ENCODE measurements at places on chromosomes 7 and 10.

DNA sequence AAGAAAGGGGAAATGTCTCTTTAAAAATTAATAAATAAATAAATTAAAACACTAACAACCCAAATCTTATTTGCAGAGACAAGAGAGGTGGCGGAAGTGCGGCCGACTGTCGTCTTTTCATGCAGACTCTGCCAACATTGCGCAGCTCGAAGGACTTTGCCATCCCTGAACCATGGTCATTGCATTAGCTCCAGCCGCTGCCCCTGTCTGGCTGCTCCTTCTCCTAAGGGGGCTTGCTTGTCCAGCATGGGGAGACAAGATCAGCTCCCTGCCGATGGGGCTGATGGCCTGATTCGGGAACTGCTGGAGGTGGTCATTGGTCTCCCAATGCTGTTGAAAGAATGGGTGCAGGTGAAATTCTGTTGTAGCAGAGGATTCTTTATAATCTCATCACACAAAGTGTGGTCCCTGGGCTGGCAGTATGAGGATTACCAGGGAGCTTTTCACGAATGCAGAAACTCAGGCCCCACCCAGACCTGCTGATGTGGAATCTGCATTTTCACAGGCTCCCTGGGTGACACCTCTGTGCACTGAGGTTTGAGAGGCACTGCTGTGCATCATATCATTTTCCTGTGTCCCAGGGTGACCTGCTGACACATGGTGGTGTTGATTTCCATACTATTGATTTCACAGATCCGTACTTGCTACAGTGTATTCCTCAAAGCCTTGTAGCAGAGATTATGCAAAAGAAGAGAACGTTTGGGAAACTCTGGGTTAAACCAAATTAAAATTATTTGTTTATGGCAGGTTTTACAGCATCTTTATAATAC lies 172.4 kb upstream of the ZMIZ1 start:
- no peak for DNase-seq

GRCh38 chr7:26782501-26782900 lies 81.9 kb downstream of the SKAP2 start:
- no peak for DNase-seq

GRCh38 chr10:108902619-108903285 lies 1020.6 kb downstream of the XPNPEP1 start:
- DNase-seq = no peak

DNA sequence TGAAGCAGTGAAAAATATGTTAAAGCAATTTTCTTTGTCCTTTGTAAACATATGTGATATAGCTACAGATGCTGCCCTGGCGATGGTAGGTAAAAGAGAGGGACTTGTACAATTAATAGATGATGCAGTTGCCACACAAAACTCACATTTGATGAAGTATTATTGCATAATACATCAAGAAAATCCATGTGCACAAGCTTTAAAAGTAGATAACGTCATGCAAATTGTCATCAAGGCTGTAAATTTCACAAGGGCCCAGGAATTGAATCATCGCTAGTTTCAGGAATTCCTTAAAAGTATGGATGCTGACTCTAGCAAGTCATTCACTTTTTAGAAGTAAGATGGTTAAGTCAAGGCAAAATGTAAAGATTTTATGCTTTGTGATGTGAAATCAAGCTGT lies 10.0 kb downstream of the CYP3A5 start:
- DNase-seq = no peak

DNA sequence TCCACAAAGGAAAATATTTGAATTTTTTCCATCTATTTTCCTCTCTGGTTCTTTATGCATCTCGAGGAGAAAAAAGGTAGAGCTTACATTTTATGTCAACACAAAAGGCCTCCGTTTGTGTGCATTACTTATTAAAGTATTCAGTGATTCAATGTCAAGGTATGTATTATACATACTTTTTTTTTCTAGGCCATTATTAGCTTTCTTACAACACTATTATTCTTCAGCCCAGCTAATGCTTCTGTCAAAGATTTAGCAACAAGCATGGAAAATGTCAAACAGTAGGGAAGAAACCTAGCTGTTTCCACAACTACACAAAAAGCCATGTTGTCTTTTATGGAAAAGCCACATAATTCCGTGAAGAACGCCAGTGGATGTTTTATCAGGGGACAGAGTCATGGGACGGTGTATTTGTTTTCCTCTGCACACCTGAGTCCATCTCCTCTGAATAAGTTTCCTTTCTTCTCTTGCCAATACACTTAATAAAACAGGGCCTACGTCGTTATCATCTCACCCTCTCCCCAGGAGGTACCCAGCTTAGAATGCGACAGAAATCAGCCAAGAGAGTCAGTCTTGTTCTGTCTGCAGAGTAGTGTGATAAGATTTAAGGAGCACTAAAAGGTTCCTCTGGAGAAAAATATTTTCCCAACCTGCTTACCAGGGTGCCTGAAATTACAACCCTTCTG lies 209.7 kb upstream of the AUTS2 start:
- no peak for DNase-seq
